ENCODE measurements at places on chromosomes 1 and 21.

DNA sequence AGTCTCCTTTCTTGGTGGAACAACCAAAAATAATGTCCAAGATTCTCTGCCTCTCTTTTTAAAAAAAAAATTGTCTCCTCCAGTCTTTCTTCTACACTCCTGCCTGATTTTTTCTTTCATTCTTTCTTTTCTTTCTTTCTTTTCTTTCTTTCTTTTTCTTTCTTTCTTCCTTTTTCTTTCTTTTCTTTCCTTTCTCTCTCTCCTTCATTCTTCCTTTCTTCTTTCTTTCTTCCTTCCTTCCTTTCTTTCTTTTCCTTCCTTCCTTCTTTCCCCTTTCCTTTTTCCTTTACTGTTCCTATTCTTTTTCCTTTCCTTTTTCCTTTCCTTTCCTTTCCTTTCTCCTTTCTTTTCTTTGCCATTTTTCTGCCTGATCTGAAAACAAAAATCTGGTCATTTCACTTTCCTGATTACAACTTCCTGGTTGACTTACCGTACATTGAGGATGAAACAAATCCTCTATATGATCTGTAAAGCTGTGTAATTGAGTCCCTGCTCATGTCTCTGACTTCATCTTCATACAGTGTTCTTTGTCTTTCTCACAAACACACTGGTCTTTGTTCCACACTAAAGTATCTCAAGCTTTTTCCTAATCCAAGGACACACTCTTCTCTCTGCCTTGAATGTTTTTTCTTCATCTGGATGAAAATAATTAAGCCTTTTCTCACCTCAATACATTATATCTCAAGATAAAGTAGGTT is 6.1 kb upstream of the KRTAP23-1 start:
- DNase-seq, result no peak

DNA sequence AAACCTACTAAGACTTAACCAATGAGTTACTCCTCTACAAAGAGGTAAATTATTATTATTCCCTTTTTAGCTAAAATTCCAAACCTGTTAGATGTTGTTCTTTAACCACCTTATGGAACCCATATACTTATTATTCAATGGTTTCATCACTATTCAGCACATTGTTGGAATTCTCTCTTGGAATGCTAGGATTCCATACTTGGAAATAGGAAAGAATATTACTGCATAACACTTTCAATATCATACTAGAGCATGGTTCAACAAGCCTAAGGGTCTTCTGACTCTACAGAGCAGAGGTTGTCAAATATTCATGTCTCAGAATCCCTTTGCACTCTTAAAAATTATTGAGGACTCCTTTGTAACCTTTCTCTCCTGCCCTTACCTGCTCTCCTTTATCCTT is 69.4 kb downstream of the DEGS1 start:
- no peak for DNase-seq

GRCh38 chr1:103120981-103121380 is 12.7 kb upstream of the COL11A1 start:
- DNase-seq, result no peak

- DNase-seq, result no peak
These were observed 172.8 kb upstream of the CACNA1E start for GRCh38 chr1:181310560-181310959.

DNA sequence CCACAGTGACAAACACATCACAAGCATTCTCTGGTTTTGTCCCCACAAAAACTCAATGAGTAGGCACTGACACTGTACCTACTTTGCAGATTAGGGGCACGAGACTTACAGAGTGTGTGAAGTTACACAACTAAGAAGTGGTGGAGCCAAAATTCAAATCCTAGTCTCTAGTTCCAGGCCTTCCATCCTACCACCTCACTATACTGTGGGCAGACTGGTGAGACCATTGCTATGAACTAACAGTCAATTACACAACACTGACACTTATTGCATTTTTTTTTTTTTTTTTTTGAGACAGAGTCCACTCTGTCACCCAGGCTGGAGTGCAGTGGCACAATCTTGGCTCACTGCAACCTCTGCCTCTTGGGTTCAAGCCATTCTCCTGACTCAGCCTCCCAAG is 71.4 kb downstream of the KCNN3 start:
- DNase-seq, result no peak

DNA sequence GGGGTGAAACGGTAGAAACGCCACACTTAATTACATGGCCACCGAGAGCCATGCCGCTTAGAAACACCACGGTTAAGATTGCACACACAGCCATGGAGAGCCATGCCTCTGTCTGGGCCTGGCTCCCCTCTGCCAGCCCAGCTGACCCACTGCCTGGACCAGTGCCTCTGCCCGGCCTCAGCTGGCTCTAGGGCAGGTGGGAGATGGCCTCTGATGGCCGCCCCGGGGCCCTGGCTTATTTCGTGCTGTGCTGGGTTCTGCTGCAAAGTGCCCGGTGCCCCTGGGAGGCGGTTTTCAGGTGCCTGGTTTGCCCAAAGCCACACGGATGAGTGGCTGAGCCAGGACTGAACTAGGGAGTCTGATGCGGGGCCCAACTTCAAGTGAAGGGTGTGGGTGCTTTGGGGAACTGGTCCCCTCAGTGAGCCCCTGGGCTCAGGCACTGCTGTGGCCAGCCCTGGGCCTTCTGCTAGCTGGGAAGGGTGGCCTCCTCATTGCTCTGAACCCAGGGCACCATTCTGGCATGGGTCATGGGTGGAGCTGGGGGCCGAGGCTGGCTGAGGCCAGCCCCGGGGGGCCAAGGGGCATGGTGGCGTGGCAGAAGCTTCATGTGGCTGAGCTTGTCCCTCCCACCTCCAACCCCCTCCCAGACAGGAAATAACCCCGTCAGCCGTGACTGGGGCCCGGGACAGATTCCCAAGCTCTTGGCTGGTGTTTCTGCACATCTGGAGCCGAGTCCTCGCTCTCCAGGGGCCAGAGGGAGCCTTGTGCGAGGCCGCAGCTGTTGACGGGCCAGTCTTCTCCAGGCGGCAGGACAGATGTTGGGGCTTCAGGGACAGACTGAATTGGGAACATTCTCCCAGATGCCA is 1.9 kb upstream of the GPR153 start:
- DNase-seq, result no peak

DNA sequence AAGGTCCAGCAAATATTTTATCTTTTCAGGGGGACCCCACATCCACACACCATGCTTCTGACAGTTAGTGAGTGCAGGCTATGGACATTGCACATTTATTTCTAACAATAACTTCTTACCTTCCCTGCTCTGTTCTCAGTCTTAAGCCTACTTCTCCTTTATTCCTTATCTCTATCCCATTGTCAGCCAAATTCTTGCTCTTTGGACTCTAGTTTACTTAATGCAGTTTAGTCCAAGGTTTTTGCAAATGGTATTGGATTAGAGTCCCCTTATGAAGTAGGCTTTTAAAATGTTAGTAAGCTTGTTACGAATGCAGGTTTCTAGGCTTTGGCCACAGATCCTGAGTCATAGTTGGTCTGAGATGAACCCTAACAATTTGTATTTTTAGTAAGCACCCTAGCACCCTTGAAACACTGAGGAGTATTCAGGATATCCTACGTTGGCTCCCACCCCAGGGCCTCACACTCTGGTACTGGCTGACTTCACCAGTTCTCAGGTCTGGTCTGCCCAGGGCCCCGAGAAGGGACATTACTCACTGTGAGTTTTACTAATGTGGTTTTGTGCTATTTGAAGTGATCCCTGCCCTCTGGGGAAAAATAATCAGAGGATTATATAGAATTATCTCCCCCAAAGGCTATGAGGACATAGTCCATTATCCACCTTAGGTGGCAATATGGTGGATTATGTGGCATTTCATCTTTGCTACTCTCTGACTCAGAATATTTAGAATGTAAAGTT is 239.5 kb downstream of the TGFB2 start:
- no peak for DNase-seq

DNA sequence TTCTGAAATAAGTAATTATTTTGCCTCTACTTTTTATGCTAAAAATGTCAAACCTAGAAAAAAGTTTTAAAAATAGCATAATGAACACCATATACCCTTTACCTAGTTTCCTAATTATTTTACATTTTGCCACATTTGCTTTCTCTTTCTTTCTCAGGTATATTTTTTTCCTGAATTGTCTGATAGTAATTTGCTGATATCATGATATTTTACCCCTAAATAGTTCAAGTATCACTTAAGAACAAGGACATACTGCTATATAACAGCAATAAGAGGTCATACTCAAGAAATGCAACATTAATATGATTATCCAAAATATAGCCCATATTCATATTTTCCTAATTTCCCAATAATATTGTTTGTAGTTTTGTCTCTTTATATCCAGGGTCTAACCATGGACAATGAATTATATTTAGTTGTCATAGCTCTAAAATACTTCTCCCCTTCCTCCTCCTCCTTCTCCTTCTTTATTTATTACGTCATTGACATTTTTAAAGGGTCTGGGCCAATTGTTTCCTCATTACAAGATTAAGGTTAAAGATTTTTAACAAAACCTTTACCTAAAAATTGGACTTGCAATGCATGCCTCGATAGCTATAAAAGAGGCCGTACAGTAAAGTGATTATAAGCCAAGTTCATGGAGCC is 20.3 kb upstream of the SMYD2 start:
- no peak for DNase-seq

GRCh38 chr21:44528634-44528995 is 11.4 kb downstream of the KRTAP10-1 start:
- DNase-seq, result no peak
